Breast epithelium (tissue), 4 donors: ENCODE measurements at places on chromosomes 6 and 20.

GRCh38 chr6:134073161-134073560, 20.7 kb upstream of the SLC2A12 start:
- no peak for DNase-seq

GRCh38 chr6:9702914-9703313, 712.0 kb downstream of the TFAP2A start:
- DNase-seq = no peak

DNA sequence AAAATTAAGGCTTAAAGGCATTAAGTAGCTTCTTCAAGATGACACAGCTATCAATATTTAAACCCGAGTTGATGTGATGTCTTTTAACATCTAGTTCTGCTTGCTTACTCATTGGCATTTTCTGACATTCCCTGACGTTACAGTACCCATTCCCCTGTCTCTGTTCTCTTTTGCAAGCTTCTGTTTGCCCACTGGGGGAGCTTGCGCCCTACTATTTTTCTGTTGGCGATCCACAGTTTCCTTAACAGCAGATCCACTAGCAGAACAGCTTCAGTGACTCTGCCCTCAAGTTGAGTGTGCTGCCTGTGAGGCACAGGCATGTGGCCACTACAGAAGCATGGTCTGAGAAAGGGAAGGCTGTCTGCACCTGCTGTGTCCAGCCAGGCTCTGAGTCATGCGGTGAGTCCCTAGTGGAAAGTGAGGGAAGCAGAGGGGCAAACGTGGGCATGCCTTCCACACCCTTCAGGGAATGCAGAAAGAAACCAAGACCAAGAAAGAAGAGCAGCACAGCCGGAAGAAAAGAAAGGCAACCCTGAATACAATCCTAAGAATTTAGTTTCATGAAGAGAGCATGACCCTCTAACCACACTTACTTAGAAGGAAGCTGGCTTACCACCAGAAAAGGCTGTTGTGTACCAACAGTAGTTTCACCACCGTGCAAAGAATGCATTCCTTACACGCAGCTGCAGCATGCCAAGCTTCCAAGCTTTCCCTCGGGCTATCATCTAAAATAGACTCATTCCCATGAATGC, 97.7 kb upstream of the VGLL2 start:
- DNase-seq = peak; percentile 54

DNA sequence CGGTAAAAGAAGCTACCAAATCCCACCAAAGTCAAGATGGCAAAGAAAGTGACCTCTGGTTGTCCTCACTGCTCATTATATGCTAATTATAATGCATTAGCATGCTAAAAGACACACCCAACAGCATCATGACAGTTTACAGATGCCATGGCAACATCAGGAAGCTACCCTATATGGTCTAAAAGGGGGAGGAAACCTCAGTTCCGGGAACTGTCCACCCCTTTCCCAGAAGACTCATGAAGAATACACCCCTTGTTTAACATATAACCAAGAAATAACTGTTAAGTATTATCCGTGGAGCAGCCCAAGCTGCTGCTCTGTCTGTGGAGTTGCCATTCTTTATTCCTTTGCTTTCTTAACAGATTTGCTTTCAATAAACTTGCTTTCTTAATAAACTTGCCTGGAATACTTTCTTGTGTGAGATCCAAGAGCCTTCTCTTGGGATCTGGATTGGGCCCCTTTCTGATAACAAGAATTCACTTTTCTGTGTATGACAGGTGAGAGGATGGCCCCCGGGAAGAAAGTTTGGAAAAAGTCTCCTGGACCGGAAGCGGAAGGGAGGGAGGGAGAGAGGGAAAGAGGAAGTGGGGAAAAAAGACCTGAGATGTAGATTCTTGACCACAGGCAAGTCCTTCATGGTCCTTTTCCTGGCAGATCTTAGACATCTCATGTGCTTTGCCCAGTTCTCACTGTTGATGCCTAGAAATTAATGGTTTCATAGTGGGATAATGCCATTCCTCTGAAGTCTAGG, 146.7 kb upstream of the ID4 start:
- DNase-seq = no peak

DNA sequence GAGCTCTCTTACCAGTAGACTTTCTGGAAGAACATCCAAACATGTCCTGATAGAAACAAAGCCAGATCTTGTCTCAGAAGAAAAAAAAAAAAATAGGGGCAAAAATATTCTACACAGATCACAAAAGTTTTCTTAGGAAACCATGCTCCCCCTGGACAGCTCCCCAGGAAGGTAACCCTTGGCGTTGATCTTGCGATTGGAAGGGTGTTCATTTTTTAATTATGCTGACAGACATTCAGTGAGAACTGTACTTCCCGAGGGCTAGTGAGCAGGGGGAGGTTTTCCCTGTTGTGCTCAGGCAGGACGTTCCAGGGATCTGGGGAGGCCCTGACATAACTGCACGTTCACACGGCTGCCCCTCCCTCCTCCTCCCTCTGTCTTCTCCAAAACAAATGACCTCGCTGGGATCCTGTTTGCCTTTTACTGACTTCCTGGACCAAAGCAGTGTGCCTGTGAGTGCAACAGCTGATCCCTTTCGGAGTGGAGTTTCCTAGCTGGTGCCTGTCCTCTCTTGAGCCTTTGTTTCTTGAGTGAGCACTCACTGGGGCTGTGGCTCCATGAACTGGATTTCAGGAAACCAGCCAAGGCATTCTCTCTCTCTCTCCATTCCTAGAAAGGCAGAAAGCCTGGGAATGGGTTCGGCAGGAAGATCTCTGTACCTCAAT, 46.7 kb downstream of the MARCKS start:
- DNase-seq = no peak

DNA sequence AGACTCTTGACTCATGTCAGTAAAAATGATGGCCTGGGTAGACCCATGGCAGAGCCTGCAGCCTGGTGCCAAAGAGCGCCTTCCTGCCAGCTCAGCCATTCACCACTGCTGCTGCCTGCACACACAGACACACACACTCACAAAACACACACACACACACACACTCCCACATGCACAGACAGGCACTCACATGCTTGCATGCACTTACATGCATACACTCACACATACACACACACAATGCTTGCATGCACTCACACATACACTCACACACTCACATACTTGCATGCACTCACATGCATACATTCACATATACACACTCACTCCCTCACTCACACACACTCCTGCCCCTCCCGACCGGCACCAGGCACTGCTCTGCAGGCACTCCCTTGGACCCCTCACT, 18.0 kb upstream of the SYNDIG1 start:
- no peak for DNase-seq

GRCh38 chr6:1067346-1067745, 244.6 kb upstream of the FOXQ1 start:
- DNase-seq = no peak

GRCh38 chr6:7271205-7271534, 41.8 kb downstream of the SSR1 start:
- no peak for DNase-seq

- DNase-seq = no peak
Observed at GRCh38 chr6:157215717-157216116, 107.6 kb downstream of the TMEM242 start.

GRCh38 chr6:3360727-3361045, 96.2 kb downstream of the SLC22A23 start:
- no peak for DNase-seq

- DNase-seq = peak; percentile 78
Observed at GRCh38 chr20:49982346-49983122, at the start of gene SNAI1. Gene SNAI1 (plus strand): TSS chr20:49982980. CDS start chr20:49983060, 80 bp downstream.

DNA sequence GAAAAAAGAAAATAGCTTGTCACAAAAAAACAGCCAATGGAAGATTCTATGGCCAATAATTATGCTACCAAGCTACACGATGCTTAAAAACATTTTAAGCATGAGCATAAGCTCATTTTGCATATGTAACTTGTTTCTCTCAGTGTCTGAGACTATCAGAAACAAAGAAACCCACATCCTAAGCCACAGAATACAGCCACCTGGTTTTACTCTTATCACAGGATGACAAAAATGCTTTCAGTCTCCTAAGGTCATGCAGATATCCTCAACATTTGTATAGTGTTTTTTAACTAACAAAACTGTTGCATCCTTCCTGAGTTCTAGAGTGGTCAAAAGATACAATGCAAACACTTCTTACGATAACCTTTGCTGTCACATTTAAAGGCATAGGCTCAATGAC, 172.1 kb upstream of the RUNX2 start:
- no peak for DNase-seq

GRCh38 chr20:42430598-42430997, 759.1 kb downstream of the PTPRT start:
- no peak for DNase-seq

- DNase-seq = no peak
Observed at GRCh38 chr6:148780918-148781436, 34.1 kb downstream of the UST start.

GRCh38 chr20:34459209-34459897, 56.9 kb upstream of the DYNLRB1 start:
- no peak for DNase-seq

DNA sequence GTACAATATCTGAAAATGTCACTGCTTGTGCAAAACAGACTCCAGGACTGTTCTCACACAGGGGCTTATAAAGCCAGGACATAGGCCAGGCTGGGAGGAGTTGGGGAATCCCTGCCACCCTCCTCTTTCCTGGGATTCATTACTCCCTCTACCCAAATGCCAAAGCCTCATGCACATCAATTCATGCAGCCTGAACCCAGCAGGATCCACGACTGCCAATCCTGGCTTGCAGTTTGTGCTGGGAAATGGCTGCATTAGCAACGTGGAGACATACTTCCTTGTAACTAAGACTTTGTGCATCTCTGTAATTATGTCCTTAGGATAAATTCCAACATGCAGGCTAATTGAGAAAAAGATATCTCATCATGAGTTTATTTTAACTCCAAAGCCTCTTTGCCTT, 143.8 kb downstream of the SYCP2 start:
- no peak for DNase-seq

GRCh38 chr6:40661726-40662125, 74.6 kb upstream of the LRFN2 start:
- DNase-seq = no peak

GRCh38 chr20:64084685-64085152, 521 bp upstream of the LKAAEAR1 start:
- DNase-seq = no peak

GRCh38 chr6:3531481-3531880, 74.6 kb upstream of the SLC22A23 start:
- no peak for DNase-seq

- no peak for DNase-seq
Observed at GRCh38 chr20:53806683-53807401, 213.2 kb upstream of the ZNF217 start.

DNA sequence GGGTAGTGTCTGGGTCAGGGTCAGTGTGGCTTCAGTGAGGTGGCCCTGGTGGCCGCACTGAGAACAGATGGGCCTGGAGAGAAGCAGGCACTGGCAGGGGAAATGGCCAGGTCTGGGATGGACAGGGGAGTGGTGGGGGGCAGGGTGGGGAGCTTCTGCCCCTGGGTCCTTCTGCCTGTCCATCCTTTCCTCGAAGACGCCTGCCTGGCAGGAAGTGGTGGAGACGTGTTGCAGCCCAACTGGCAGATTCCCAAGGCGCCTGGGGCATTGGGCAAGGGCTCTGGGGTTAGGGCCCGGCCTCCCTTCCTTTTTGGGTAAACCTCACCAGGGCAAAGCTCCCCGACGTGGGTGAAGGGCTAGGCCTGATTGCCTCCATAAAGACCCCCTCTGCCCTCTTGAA, 10.4 kb downstream of the SRC start:
- peak; percentile 63 for DNase-seq

- no peak for DNase-seq
Observed at GRCh38 chr20:43752561-43753301, 25.9 kb upstream of the GTSF1L start.

DNA sequence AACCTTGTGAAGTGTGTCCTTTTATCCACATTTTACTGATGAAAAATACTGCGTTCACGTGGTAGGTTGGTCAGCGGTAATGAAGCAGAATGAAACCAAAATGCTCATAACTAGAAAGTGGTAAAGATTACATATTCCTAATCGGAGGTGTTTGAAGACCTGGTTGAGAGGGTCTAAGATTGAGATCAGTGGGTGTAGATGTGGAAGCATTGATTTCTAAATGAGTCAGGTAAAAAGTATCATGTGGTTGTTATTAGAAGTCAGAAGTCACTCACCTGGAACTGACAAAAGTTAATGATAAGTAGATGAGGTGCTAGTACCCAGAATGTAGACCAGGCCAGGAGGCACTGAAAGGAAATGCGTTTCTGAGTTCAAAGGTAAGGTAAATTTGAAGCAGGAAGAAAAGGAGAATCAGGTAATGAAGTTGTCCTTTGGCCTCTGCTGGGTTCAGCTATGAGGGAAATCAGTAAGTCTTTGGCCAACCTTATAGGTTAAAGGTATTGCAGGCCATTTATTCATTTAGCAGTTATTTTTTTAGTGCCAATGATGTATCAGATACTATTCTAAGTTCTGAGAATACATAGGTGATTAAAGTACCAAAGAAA, 31.2 kb downstream of the FAM83B start:
- no peak for DNase-seq

- no peak for DNase-seq
Observed at GRCh38 chr6:87093199-87093598, 1.7 kb downstream of the CGA start.

GRCh38 chr6:170404036-170404435, 97.5 kb downstream of the FAM120B start:
- DNase-seq = no peak

- no peak for DNase-seq
Observed at GRCh38 chr20:13054011-13054410, 45.2 kb downstream of the SPTLC3 start.

DNA sequence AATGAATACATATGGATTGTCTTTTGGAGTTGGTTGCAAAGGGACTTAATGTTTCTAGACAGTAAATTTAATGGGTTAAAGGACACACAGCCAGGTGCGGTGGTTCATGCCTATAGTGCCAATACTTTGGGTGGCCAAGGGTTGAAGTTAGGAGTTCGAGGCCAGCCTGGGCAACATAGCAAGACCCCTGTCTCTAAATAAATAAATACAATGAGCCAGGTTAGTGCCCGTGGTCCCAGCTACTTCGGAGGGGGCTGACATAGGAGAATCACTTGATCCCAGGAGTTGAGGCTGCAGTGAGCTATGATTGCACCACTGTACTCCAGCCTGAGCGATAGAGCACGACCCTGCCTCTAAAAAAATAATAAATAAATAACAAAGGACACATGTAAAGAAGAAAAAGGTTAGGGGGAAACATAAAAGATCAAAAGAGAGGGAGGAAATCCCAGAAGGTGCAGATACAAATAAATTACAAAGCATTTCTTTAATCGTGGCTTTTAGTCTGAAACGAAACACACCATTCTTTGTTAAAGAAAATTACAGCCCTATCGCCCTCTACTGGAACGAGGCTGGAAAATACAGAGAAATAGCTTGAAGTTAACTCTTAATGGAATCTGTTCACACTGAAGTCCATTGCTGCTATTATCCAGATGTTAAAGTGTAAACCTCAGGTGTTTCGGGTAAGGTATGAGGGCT, 42.6 kb upstream of the SCML4 start:
- DNase-seq = no peak

DNA sequence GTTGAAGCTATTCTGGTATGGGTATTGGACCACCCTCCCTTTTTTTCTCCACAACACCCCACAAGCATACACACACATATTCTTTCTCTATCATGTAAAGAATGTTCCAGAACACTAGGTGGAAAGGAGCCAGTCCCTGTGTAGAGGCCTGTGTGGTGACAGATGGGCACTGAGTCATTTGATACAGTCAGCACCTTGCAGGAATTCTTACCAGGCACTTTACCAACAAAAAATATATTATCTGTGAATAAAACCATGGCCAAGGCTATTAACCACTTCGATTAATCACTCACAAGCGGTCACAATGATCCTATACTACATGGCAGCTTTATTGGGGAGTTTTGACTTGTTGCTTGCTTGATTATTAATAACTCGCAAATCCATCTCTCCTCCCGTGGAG, 149.5 kb downstream of the BFSP1 start:
- DNase-seq = no peak
